ENCODE measurements at places on chromosomes 12 and 14. TPM values are rescaled to one million over a fixed set of nuclear protein-coding genes. Genes with fewer than 3 reads are reported as not detected.

The IL22 gene
- not detected for total RNA-seq

The ESPL1 gene
- total RNA-seq = 2.7 TPM

The INTS13 gene
- total RNA-seq = 28.8 TPM

DNA sequence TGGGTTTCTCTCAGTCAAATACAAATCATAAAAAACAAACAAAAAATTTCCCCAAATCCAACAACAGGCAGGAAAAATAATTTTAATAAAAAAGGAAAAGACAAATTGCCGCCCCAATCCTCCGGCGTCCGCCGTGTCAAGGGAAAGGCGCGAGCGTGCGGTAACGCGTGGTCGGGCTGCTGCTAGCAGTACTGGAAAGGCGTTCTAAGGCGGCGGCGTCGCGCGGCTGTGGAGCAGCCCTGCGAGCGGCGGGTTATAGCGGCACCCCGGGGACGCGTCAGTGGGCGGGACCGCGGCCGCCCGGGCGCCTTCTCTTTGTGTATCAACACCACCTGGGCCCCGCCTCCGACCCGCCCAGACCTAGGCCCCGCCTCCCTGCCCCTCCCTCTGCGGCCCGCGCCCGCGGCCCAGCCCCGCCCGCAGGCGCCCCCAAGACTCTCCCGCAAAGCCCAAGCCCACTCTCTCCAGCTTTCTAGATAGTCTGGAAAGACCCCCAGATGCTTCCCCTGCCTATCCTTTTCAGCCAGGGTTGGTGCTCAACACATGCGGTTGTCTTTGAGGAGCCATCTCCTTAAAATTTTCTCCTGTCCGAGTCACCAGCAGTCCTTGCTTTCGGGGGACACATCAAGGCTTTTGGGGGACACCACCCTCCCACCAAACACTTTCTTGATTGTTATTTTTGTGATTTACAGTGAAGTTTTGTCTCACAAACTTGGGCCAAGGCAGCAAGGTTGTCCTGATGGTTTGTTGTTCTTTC is at the start of gene SLC38A2:
Gene SLC38A2, minus strand, starts transcription at position 230 of the 757 bp plus-strand sequence. CDS start 1,480 bp downstream, outside the sequence.
- peaks cover 52% of the 10 kb centered on the region for H3K4me1 ChIP-seq
- H3K36me3 ChIP-seq = peaks cover 32% of the 10 kb centered on the region
- H3K27me3 ChIP-seq = no peaks in the 10 kb centered on the region

DNA sequence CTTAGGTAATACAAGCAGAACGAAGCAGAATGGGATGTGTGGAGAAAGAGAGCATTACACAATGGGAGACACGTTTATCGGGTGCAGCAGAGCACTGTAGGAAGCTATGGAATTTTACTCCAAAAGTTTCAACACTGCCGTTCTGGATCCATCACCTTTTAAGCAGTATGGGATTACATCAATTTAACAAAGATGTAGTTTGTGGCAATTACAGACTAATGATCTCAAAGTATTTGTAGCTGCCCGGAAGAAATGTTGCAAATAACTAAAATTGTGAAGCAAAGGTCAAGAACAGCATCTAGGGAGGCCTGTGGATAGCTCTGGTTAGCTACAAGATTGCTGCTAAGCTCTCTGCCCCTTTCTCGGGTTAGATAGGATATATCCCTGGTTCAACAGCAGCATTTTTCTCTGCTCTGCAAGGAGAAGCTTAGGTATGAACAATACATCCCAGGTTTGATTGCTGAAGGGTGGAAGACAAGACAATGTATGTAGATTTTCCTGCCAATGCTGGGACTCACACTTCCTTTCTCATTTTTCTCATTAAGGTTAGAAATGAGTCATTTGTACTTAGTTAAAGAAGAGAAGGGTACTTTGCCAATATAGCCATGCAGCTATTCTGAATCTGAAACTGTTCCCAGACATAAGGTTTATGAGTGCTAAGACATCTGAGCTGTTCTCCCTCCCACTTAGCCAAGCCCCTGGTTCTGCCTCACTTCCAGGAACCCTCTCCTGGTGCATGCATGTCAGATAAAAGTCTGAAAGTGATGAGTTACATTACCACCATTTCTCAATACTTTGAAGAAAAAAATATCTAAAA is 75.0 kb upstream of the HIF1A start:
- peak; percentile 22 for DNase-seq
- no peak overlapping the region for H3K27ac ChIP-seq
- H3K27me3 ChIP-seq = peaks cover 1% of the 10 kb centered on the region
- no peak overlapping the region for H3K4me3 ChIP-seq

All from CD4-positive, CD25-positive, alpha-beta regulatory T cell (primary cell).